ENCODE measurements at places on chromosomes 1 and 21.

DNA sequence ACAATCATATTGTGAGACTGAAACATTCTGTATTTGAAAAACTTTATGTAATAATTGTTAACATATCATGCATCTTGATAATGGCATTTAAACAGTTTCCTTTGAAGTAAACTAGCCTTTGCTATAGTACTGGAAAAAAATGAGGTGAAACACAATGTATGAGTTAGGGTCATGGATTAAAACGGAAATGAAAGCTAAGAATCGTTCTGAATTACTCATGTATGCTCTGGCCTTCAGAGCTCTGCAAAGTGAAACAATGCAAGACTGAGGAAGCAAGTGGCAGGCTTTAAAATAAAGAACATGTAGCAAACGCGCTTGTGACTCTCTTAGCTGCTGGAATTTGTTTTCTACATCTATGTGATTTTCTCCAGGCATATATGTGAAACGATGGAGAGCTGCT is 317.1 kb downstream of the DPYD start:
- DNase-seq: no peak

DNA sequence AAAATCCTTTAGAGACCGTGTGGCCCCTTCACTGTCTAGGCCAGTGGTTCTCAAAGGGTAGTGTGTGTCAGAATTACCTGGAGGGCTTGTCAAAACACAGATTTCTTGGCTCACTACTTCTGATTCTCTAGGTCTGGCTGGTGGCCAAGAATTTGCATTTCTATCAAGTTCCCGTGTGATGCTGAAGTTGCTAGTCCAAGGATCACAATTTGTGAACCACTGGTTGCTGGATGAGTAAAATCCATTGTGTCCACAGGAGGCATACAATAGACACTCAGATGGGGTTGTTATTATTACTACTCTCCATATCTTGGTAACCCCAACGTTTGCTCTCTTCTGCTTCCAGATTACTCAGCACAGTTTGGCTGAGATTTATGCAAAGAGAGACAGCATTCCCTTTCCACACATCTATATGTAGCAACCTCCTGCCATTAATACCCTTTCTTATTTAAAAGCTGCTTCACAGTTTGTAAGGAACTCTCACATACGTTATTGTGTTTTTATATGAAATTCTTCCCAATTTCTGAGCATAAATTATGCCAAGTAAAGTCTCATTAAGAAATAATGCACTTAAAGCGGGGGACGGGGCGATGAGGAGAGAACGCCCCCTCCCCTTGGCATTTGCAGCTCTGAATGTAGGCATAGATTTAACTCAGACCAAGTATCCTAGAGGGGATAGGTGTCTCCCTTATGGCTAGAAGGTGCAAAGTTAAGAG is 720 bp upstream of the TMCC2 start:
- no peak for DNase-seq

DNA sequence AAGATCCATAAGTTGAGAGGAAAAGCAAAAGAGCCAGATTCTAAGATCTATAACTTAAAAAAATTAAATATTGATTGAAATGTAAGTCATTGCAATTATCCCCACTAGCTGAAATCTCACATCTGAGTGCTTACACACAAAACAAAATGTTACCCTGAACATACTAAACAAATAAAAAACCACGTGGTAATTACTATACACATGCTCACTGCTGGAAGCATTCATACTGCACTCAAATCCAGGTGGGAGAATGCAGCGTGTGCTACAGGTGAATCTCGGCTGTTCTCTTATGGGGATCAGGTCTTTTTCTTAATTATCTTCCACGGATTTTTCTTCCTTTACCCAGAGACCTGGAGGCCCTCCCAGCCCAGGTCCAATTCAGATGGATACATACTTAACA is 74.3 kb downstream of the SDC3 start:
- DNase-seq: no peak

DNA sequence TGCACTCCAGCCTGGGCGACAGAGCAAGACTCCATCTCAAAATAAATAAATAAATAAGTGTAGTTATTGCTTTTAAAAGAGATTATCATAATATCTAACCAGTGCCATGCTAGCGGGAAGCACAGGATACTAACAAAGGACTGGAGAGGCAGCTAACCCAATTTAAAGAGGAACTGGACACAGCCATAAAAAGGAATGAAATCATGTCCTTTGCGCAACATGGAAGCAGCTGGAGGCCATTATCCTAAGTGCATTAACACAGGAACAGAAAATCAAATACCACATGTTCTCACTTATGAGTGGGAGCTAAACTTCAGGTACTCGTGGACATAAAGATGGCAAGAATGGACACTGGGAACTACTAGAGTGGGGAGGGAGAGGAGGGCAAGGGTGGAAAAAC is 54.9 kb downstream of the TM2D1 start:
- DNase-seq: no peak

GRCh38 chr1:247465796-247466195 is 7.9 kb upstream of the OR2B11 start:
- DNase-seq: no peak

GRCh38 chr1:219924342-219924741 is 4.0 kb downstream of the SLC30A10 start:
- no peak for DNase-seq

GRCh38 chr1:47796626-47797025 is 200.6 kb downstream of the TRABD2B start:
- DNase-seq: no peak

All from stimulated activated CD4-positive, alpha-beta T cell treated with anti-CD3 and anti-CD28 coated beads, Interleukin-2, amount 100 ng/mL, for 48 hours (primary cell).